Large intestine (tissue), 12 donors: ENCODE measurements at places on chromosomes 7 and 10.

- H3K36me3 ChIP-seq, result no peaks in the 10 kb centered on the region
- no peak overlapping the region for H3K4me3 ChIP-seq
- H3K4me1 ChIP-seq, result peaks cover 3% of the 10 kb centered on the region
- peaks cover 21% of the 10 kb centered on the region for H3K27me3 ChIP-seq
Measured at GRCh38 chr7:155344270-155344617, 46.6 kb downstream of the INSIG1 start.

- H3K27me3 ChIP-seq, result no peaks in the 10 kb centered on the region
- no peaks in the 10 kb centered on the region for H3K4me1 ChIP-seq
- DNase-seq, result no peak
- no peak overlapping the region for H3K4me3 ChIP-seq
Measured at GRCh38 chr7:95047291-95047690, 139.9 kb downstream of the PPP1R9A start.

DNA sequence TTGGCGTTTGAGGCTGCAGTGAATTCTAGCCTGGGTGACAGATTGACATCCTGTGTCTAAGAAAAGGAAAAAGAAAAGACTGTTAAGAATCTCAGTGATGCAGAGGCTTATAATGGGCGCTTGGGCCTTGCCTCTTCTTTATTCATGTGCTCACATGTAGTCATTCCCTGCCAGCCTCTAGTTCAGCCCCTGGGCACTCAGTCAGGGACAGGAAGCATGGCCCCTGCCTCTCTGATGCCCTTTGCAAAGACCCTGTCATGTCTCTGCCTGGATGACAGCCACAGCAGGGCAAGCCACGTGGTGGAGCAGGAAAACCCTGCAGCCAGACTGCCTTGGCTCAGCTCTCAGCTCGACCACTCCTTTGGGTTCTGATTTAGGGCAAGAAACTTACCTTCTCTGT is 368.9 kb downstream of the RPS24 start:
- no peak for DNase-seq
- no peaks in the 10 kb centered on the region for H3K36me3 ChIP-seq
- no peak overlapping the region for H3K4me3 ChIP-seq
- no peaks in the 10 kb centered on the region for H3K4me1 ChIP-seq
- peaks cover 9% of the 10 kb centered on the region for H3K27me3 ChIP-seq
- H3K27ac ChIP-seq, result no peak overlapping the region

GRCh38 chr10:89241026-89241425 is 10.5 kb downstream of the LIPA start:
- no peak overlapping the region for H3K4me3 ChIP-seq
- H3K27ac ChIP-seq, result no peak overlapping the region
- H3K4me1 ChIP-seq, result peaks cover 6% of the 10 kb centered on the region
- DNase-seq, result no peak
- H3K27me3 ChIP-seq, result no peaks in the 10 kb centered on the region

DNA sequence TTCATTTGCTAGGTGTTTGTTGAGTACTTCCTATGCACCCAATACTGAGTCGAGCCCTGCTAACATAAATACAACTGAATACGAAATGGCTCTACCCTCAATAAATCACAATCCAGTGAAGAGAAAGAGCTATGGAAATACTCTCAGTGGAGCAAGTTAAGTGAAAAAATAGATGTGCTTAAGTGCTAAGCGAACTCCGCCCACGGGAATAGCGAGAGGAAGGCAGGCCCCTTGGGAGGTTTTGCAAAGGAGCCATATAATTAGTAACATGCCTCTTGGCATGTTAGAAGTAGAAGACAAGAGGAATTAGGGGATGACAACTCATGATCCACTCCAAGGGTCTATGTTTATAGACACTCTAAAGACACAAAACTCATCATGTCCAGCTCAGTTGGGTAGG is 42.8 kb upstream of the TSPAN33 start:
- H3K4me3 ChIP-seq, result no peak overlapping the region
- no peak for DNase-seq
- peak overlapping the region; percentile 85 for H3K27ac ChIP-seq

DNA sequence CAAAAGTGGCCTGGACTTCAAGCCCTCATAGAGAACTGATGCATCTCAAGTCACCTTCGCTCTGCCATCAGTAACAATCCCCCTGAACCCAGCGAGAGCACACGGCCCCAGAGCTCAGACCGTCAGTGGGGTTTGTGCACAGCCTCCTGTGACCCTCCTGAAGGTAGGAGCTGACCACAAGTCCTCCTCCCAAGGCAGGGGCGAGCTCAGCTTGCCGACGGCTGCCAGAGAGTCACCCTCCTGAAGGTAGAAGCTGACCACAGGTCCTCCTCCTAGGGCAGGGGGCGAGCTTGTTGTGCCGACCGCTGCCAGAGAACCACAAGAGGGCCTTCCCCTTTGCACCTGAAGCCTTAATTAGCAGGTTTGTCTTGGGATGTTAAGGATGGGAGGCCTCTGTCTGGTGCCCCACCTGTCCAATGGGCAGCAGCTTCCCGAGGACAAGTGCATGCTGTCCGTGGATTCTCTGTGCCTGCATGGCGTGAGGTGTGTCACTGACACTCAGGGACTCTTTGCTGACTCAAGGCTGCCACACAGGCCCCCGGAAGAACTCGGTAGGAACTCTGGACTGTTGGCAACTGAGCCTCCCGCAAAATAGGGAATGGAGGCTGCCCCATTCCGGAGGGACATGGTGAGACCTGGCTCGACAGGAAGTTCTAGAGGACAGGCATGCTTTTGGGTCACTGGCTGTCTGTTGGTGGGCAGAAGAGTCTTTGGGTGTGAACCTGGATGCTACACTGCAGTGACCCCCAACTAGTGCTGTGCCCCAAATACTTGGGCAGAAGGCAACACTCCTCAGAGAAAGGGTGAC is 487.4 kb downstream of the DNAJB6 start:
- H3K36me3 ChIP-seq, result no peaks in the 10 kb centered on the region
- H3K27me3 ChIP-seq, result no peaks in the 10 kb centered on the region

DNA sequence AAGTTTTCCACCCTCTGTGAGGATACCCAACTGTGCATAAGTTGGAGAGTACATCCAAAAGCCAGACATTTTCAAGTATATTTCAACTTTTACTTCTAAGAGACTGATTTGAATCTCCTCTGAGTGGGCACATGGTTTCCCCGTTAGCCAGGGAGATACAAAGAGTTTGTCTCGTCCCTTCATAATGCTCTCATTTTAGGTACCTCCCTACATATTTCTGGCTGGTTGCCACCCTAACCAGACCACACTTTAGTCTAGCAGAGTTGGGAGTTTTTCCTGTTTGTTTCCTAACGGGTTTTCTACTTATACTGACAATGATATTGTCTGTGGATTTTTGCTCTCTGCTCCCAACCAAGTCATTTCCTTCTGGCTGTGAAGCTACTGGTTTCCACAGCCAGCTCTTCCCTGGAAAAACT is 180.3 kb downstream of the CCDC71L start:
- H3K4me1 ChIP-seq, result peaks cover 9% of the 10 kb centered on the region
- no peaks in the 10 kb centered on the region for H3K27me3 ChIP-seq
- no peak overlapping the region for H3K4me3 ChIP-seq
- H3K27ac ChIP-seq, result no peak overlapping the region
- no peak for DNase-seq
- no peaks in the 10 kb centered on the region for H3K36me3 ChIP-seq

DNA sequence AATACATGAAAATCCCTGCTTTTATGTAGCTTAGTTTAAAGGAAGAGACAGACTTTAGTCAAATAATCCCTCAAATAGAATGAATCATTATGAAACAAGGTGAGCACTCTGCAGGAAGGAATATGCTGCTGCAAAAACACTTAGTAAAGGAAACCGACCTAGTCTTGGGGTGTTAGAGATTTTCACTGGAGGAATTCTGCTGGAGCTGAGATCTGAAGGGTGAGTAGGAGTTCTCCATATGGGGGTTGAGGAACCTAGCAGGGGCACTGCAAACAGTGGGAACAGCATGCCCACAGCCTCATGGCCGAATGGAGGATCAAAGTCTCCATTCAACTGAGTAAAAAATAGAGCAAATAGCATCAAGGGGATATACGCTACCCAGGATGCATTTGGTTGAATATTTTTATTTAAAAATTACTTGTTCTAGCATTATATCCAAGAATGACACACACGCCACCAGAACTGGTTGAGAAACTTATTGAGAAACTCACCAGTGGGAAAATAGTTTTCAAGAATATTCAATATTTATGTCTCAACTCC is 3.5 kb downstream of the ITIH2 start:
- no peak overlapping the region for H3K27ac ChIP-seq
- no peaks in the 10 kb centered on the region for H3K4me1 ChIP-seq
- no peaks in the 10 kb centered on the region for H3K36me3 ChIP-seq
- H3K4me3 ChIP-seq, result no peak overlapping the region

DNA sequence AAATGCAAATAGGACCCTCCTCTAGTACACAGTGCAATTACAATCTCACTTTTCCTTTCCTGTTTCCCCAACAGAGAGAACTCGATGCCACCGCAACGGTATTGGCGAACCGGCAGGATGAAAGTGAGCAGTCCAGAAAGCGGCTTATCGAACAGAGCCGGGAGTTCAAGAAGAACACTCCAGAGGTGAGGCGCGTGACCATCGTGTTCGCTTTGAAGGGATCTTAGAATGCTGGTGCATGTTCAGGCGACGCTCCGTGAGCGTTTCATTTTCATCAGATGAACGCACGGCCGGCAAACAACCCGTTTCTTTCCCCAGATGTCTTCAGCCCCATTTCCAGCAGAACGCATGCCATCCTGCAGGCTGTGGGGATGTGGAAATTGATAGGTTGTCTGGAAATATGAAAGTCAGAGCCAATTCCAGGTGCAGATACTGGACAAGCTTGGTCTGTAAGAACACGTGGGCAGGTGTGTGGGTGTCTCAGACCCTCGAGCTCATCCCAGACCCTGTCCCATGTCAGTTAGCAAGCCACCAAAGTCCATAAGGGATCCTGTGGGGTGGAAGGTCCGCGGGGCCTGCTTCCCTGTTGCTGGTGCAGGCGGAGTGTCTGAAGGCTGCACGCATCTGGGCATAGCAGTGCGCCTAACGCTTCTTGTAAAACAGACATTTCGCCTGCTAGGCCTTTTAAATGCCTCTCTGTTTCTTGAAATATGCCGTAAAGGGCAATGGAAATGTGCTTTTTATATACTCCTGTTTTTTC is 98.8 kb downstream of the CUX1 start:
- H3K4me1 ChIP-seq, result peaks cover 25% of the 10 kb centered on the region
- H3K4me3 ChIP-seq, result no peak overlapping the region
- no peaks in the 10 kb centered on the region for H3K27me3 ChIP-seq
- no peak for DNase-seq

DNA sequence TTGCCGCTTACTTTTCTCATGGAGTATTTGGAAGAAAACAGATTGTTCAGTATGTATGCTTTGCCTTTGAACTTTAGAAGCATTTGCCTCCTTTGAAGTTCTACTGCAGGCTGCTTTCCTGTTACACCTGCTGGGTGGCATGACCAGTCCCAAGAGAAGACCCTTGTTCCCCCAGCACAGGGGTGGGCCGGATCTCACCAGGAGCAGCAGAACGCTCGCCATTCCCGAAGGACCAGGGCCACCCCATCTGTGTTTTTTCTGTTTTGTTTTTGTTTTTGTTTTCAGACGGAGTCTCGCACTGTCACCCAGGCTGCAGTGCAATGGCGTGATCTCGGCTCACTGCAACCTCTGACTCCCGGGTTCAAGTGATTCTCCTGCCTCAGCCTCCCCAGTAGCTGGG is 493.6 kb downstream of the PTPRN2 start:
- no peak for DNase-seq
- no peak overlapping the region for H3K27ac ChIP-seq
- H3K4me3 ChIP-seq, result no peak overlapping the region
- H3K27me3 ChIP-seq, result no peaks in the 10 kb centered on the region

DNA sequence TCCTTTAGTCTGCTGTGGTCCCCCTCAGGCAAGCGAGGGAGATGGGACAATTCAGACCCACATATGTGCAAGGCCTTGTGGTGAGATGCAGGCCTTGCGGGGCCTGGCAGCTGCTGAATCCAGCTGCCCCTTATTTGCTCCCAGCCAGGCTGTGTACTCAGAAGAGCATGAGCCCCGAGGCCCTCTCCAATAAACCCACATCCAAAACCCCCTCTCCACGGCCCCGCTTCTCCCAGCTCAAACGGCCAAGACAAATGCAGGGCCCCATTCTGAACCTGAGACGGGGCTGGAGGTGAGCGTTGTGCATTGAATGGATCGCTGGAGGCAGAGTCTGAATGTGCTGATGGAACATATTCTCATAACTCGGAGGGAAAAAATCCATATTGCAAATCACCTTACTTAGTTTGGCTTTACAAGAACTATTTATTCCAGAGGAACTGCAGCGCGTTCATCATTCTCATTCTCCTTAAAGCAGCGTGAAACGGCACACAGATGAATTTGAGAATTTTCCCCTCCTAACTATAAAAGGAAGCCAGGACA is 169.2 kb upstream of the LYZL2 start:
- H3K27ac ChIP-seq, result no peak overlapping the region
- H3K36me3 ChIP-seq, result no peaks in the 10 kb centered on the region
- no peak overlapping the region for H3K4me3 ChIP-seq
- DNase-seq, result no peak
- H3K27me3 ChIP-seq, result no peaks in the 10 kb centered on the region

- no peak for DNase-seq
- H3K4me3 ChIP-seq, result no peak overlapping the region
- H3K36me3 ChIP-seq, result no peaks in the 10 kb centered on the region
- H3K27ac ChIP-seq, result no peak overlapping the region
Measured at GRCh38 chr7:36309301-36309700, 80.4 kb upstream of the ANLN start.

GRCh38 chr7:139430443-139430842 is 53.0 kb downstream of the KLRG2 start:
- DNase-seq, result no peak
- no peak overlapping the region for H3K4me3 ChIP-seq
- peaks cover 11% of the 10 kb centered on the region for H3K36me3 ChIP-seq
- H3K27me3 ChIP-seq, result no peaks in the 10 kb centered on the region
- peaks cover 2% of the 10 kb centered on the region for H3K4me1 ChIP-seq
- no peak overlapping the region for H3K27ac ChIP-seq

DNA sequence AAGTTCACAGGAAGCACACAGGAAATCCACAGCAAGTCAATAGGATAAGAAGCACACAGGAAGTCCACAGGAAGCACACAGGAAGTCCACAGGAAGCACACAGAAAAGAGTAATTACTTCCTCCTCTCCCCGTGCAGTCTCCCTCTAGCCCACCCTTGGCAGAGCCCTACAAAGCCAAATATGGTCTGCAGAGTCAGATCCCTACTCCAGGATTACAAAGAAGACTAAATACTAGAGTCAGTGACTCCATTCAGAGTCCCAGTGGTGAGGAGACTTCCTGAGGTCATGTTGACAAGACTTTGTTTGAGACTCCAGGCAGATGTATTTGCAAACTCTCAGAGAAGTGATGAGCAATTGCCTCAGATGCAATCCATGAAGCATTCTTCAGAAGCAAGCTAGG is 398.6 kb upstream of the AUTS2 start:
- no peak overlapping the region for H3K4me3 ChIP-seq
- DNase-seq, result no peak

GRCh38 chr10:86349474-86349873 is 17.1 kb downstream of the GRID1 start:
- H3K4me3 ChIP-seq, result no peak overlapping the region
- H3K4me1 ChIP-seq, result no peaks in the 10 kb centered on the region
- H3K27me3 ChIP-seq, result peaks cover 5% of the 10 kb centered on the region
- no peak overlapping the region for H3K27ac ChIP-seq
- no peaks in the 10 kb centered on the region for H3K36me3 ChIP-seq

- H3K36me3 ChIP-seq, result no peaks in the 10 kb centered on the region
- H3K27me3 ChIP-seq, result no peaks in the 10 kb centered on the region
- DNase-seq, result no peak
- H3K4me1 ChIP-seq, result no peaks in the 10 kb centered on the region
- H3K4me3 ChIP-seq, result no peak overlapping the region
- H3K27ac ChIP-seq, result no peak overlapping the region
Measured at GRCh38 chr7:11492307-11492706, 339.7 kb downstream of the THSD7A start.
